MM.1S (cell line): ENCODE measurements at places on chromosomes 12 and 14.

GRCh38 chr12:1499351-1499750, 95.0 kb downstream of the FBXL14 start:
- no peak for DNase-seq

GRCh38 chr14:79117561-79117960, 947.4 kb downstream of the NRXN3 start:
- no peak for DNase-seq

- no peak for DNase-seq
Measured at GRCh38 chr12:68585966-68586365, 24.7 kb upstream of the RAP1B start.

- no peak for DNase-seq
Measured at GRCh38 chr12:8746046-8746445, 48.3 kb downstream of the RIMKLB start.

DNA sequence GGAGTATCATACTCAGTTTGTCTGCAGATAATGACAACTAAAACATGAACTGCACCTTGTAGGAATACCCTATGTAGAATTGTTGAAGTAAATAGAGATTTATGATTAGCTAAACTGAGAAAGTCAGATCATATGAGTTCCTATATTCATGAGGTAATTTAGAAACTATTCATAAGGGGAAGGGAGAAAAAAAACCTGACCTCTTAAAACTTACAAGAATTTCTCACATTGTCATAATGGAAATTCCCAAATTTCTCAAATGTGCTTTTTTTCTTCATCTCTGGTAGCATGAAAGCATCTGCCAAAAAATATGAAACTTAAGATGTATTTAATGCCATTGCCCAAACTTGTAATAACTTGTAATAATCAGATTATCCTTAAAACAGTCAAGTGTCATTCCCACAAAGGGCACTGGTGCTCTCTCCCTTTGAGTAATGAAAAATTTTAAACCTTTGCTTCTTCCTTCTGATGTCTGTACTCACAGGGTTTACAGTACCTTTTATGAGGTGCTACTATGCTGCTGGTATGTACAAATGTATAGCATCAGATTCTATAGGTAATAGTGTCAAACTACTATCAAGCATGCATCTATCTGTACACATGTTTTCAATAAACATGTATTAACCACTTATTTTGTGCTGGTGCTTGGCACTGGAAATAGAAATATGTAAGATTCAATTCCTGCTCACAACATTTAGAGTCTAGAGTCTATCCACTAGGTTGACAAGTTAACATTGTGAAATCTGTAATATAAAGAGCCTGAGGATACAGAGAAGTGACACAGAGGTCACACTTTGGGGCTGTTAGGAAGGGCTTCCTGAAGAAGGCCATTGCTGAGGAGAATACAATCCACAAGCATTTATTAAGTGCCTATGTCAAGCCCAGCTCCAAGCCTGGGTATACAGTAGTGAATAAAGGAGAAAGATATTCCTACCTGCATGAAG, 17.4 kb upstream of the DRAM1 start:
- no peak for DNase-seq

DNA sequence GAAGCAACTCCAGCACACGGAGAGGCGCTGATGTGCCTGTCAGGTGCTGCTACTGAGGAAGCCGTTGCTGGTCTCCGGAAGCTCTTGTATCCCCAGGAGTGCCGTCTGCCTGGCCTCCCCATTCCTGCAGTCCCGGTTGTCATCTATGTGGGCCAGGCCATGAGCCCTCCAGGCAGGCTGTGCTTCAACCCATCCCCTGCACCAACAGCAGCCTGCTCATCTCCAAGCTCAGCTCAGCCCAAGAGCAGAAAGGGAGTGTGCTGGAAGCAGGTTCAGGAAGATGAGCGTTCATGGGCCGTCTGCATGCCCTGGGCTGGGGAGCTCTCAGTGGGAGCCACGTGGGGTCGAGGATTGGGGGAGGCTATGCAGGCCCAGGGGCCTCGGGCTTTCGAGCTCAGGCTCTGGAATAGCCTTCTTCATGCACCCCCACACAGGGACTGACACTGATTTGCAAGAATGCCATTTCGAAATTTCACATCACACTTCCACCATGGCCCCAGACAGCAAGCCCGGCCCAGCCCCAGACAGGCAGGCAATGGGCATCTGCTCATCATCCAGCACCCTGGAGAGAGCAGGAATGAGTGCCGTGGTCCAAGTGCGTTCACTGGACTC, 164.5 kb downstream of the KIF26A start:
- DNase-seq, result no peak

DNA sequence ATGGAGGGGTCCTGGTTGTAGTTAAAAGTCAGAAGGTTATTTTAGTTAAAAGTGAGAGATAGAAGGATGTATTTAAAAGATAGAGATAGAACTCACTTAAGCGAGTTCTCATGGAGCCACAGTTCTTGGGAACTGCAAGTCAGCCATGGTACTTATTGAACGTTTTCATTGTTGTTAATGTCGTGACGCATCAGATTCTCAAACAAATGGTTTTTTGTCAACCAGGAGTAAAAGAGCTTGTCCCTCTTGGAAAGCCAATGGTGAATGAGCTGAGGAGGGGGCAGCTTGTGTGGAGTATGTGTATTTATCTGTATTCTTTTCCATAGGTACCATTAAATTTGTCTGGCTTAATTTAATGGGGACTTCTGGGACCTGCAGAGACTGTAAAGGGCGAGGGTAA, 68.6 kb downstream of the FIGNL2 start:
- no peak for DNase-seq

DNA sequence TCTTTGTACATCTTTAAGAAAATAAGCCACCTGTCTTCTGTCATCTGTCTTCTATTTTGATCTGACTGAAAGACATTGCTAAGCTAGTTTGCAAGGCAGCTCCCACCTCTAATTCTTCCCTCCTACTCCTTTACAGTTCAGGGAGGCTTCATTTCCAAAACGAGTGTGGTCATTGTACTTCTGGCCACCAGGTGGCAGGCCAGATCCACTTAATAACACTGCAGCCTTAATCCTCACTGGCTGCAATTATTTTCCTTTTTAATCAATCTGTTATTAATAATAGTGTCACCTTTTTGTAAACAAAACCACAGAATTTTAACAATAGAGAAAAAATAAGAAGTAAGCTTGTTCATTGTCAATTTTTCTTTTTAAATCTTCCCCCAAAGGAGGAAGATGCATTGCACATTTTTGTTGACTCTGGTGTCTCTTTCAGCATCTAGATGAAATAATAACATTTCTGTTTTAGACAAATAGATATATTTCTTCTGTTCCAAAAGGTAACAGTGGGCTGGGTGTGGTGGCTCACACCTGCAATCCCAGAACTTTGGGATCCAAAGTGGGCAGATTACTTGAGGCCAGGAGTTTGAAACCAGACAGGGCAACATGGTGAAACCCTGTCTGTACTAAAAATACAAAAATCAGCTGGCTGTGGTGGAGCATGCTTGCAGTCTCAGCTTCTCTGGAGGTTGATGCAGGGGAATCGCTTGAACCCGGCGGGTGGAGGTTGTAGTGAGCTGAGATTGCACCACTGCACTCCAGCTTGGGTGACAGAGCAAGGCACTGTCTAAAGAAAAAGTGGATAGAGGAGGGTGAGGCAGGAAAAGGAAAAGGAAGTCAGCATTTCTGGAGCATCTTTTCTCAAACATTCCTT, 23.3 kb downstream of the GABARAPL1 start:
- DNase-seq, result peak; percentile 57

DNA sequence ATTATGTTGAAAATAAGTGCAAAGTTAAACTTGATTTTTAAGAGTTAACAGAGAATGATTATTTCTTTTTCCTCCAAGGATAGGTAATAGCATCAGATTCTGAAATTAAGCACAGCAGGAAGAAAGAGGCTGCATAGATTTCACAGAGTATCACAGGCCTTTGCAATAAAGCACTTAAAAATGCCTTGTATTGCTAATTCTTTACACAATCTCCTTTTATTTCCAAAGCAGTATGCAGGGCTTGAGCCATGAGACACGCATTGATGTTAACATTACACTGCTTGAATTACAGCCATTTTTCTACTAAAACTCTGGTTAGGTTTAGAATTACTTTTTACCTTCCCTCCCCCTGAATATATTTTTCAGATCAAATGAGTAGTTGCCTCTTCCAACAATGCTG, 398.3 kb downstream of the BCAT1 start:
- DNase-seq, result no peak
